Pancreas (tissue), 10 donors: ENCODE measurements at places on chromosomes 12 and 14. TPM values are rescaled to one million over a fixed set of nuclear protein-coding genes. Genes with fewer than 3 reads are reported as not detected.

BDKRB1 gene
- total RNA-seq = 0.12 TPM

GRCh38 chr14:72615451-72616121 lies 278.3 kb downstream of the DPF3 start:
- no peak for DNase-seq

- DNase-seq = no peak
Measured at GRCh38 chr12:76144245-76144549, 59.7 kb upstream of the NAP1L1 start.

LACRT gene
- total RNA-seq = not detected

DNA sequence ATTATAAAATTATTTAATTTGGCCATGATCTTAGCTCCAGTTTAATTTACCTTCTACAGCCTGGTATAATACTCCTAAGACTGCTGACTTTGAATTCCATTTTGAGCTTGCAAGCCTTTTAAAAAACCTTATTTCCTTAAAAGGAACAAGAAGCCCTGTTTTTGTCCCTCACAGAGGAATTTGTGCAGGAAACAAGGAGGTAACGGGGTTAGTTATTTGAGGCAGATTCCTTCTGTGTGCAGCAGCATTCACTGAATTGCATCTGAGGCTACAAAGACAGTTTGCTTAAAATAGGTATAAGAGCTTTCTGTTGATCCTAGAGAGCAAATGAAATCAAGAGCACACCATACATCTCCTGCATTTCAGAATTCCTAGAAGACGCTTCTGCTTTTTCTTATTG lies 403.3 kb upstream of the PRICKLE1 start:
- DNase-seq = no peak

EPYC gene
- total RNA-seq = not detected

DNA sequence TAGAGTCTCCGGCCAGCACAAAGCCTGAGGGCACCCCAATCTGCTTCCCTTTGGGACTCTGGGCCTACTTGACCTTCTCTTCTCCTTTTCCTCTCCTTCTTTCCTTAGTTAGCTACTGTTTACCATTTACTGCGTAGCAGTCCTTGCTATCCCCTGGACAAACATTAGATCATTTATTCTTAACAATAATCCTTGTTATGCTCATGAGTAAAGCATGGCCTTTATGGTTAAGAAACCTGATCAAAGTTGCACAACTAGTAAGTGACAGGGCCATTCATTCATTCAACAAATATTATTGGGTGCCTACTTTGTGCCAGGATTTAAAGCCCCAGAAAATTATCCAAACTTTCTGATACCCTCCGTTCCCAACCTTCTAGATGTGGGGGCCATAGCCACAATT lies 3.2 kb upstream of the HDAC7 start:
- DNase-seq = no peak

- DNase-seq = no peak
Measured at GRCh38 chr12:47773858-47774580, 981 bp downstream of the SLC48A1 start.

DNA sequence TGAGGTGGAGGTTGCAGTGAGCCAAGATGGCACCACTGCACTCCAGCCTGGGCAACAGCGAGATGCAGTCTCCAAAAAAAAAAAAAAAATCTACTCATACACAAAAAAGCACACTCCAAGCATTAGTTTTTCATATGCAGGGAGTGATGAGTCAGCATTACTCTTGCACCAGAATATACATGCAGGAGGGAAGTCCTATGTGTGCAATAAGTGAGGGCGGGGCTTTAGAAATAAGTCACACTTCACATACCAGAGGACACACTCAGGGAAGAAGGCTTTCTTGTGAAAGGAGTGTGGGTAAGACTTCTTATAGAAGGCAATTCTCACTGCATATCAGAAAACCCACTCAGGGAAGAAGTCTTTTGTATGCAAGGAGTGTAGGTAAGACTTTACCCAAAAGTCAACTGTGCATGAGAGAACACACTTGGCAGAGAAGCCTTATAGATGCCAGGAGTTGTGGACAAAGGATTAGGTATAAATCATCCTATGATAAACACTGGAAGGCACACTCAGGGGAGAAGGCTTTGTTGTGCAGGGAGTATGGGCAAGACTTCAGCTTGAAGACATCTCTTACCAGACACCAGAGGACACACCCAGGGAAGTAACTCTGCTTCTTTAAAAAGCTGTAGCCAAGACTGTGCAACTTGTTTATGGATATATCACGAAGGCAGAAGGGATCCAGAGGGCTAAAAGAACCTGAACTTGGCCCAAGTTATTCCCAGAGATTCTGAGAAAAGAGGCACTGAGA lies 50.5 kb downstream of the ATF7 start:
- no peak for DNase-seq

OLR1 gene
- 0.83 TPM for total RNA-seq

GLI1 gene
- total RNA-seq = 2.2 TPM

HELB gene
- total RNA-seq = 1.9 TPM

- no peak for DNase-seq
Measured at GRCh38 chr12:54592316-54592715, 3.9 kb upstream of the PPP1R1A start.

SERPINA5 gene
- total RNA-seq = 96.2 TPM

SLC22A17 gene
- total RNA-seq = 7.8 TPM

DNA sequence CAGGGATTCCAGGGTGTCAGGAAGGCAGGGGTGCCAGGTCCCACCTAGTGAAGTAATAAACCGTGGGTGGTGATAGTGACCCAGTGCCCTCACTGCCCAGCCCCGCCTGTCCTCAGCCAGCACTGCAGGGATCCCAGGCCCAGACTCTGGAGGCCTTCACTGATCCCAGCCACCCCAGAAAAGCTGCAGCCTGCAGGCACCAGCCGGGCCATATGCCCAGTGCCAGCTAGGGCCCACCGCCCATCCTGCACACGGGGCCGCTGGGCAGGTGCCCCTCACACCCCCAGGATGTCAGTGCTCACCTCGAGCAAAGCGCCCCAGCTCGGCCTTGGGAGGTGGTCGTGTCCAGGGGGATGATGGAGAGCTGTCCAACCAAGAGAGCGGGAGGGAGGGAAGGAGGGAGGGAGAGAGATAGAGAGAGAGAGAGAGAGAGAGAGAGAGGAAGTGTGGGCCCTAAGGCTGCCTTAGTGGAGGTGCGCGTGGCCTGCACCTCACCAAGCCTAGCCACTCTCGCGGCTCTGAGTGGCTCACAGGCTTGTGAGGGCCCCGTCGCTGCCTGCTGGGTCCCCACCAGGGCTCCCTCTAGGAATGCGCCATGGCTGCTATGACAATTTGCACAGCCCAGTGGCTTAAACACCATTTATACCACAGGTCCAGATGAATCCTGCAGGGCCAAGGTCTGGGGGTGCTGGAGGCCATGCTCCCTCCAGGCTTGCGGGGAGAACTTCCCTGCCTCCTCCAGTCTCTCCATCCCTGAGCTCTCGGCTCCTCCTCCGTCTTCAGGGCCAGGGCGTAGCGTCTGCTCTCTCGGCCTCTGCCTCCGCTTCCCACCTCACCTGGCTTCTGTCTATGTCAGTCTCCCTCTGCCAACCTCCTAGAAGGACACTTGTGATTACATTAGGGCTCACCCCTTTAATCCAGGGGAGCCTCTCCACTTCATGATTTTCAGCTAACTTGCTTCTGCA lies 401.0 kb downstream of the TMEM121 start:
- DNase-seq = no peak
